ENCODE measurements at places on chromosomes 3 and 15. TPM values are rescaled to one million over a fixed set of nuclear protein-coding genes. Genes with fewer than 3 reads are reported as not detected.
A peak's percentile ranks its signal among the peaks of the same experiment; 100 is the strongest.

CYP8B1 gene
- 0.08 TPM for total RNA-seq

DNA sequence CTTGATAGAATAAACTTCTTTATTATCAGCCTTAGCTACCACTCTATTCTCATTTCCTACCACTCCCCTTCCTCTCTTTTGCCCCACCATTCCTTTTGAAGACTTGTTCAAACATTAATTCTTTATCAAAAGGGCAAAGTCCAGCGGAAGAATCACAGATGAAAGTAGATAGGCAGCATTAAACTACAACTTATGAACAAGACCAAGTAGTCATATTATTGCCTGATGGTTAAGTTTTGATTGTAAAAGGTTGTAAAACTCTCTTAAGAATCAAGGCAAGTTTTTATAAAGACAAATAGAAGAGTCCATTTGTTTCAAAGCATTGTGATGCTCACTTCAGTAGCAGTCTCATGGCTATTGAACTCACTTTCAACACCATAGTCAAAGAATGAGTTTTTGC lies 22.4 kb upstream of the TGFBR2 start:
- no peaks in the 10 kb centered on the region for H3K4me1 ChIP-seq
- no peaks in the 10 kb centered on the region for H3K36me3 ChIP-seq
- H3K27me3 ChIP-seq, result no peaks in the 10 kb centered on the region
- DNase-seq, result no peak

DNA sequence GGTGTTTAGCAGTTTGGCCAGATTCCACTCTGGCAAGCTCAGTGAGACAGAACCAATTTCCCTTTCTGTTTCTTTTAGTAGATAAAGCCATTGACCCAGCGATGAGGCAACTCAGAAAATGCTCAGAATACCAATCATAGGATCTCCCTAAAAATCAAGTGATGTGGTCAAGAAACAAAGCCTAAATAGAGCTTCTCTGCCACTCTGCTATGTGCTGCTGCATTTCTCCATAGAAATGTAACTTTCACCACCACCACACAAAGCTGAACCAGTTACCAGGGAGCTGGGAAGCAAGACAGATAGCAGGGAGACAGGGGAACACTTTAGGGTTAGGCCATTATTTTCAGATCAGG lies 109.8 kb downstream of the RPL22L1 start:
- H3K27me3 ChIP-seq, result no peaks in the 10 kb centered on the region
- DNase-seq, result no peak
- H3K4me1 ChIP-seq, result no peaks in the 10 kb centered on the region
- H3K27ac ChIP-seq, result peak overlapping the region; percentile 32

DNA sequence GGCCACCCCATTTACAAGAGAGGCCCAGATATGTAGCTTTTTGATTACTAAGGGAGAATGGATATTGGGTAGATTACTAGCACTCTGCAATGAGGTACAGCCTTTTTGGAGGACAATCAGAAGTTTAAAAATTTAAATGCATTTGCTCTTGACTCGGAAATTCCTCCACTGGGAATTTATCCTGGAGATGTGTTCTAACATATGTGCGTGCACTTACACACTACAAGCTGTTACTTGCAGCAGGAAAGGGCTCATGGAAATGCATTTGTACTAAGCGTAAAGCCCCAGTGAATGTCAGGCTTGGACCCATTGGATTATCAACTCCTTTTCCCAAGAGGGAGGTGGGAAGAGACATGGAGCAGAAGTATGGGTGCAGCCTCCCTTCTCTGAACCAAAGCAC lies 7.8 kb upstream of the POMGNT2 start:
- no peak overlapping the region for H3K27ac ChIP-seq
- H3K4me1 ChIP-seq, result no peaks in the 10 kb centered on the region
- DNase-seq, result no peak
- no peaks in the 10 kb centered on the region for H3K36me3 ChIP-seq
- no peaks in the 10 kb centered on the region for H3K27me3 ChIP-seq
- H3K4me3 ChIP-seq, result no peak overlapping the region

DNAH12 gene
- total RNA-seq, result 0.21 TPM

DNA sequence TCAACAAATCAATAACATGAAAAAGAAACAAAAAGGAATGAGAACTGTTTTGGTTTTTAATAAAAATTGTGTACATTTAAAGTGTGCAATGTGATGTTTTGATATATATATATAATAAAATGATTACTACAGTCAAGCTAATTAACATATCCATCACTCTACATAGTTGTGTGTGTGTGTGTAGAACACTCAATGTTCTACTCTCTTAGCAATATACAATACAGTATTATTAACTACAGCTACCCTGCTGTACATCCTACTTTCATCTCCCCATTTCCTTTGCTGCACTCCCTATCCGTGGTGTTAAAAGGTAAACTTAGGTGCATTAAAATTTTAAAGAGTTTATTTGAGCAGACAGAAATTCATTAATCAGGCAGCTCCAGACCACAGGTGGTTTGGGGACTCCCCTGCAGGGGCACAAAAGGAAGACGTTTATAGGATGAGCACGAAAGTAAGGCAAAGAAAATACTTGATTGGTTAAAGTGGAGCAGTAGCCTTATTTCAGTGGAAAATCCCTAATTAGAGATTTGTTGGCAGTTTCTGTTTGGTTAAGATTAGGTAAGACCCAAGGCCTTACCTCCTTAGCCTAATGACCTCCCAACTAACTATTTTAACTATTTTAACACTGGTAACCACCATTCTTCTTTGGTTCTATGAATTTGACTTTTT lies 61.8 kb upstream of the SNRK start:
- H3K4me1 ChIP-seq, result no peaks in the 10 kb centered on the region
- H3K27ac ChIP-seq, result no peak overlapping the region
- no peak for DNase-seq
- H3K4me3 ChIP-seq, result no peak overlapping the region
- H3K27me3 ChIP-seq, result no peaks in the 10 kb centered on the region

GRCh38 chr15:62858343-62858742 lies 184.2 kb upstream of the TPM1 start:
- H3K27me3 ChIP-seq, result no peaks in the 10 kb centered on the region
- DNase-seq, result no peak
- 0 out of 2 replicates have a peak, but pooled peaks cover 3% of the 10 kb centered on the region for H3K4me1 ChIP-seq
- H3K4me3 ChIP-seq, result no peak overlapping the region
- H3K36me3 ChIP-seq, result no peaks in the 10 kb centered on the region

GRCh38 chr3:49727924-49728361 lies 4.2 kb upstream of the GMPPB start:
- H3K36me3 ChIP-seq, result peaks cover 6% of the 10 kb centered on the region
- peaks cover 8% of the 10 kb centered on the region for H3K4me1 ChIP-seq
- DNase-seq, result no peak
- H3K27ac ChIP-seq, result no peak overlapping the region
- H3K27me3 ChIP-seq, result no peaks in the 10 kb centered on the region
- no peak overlapping the region for H3K4me3 ChIP-seq

- H3K4me3 ChIP-seq, result no peak overlapping the region
- no peak for DNase-seq
- no peaks in the 10 kb centered on the region for H3K27me3 ChIP-seq
- peaks cover 10% of the 10 kb centered on the region for H3K4me1 ChIP-seq
- no peak overlapping the region for H3K27ac ChIP-seq
Measured at GRCh38 chr3:14561051-14561960, 21.2 kb upstream of the GRIP2 start.

- H3K4me1 ChIP-seq, result peaks cover 3% of the 10 kb centered on the region
- H3K27me3 ChIP-seq, result no peaks in the 10 kb centered on the region
- no peak overlapping the region for H3K4me3 ChIP-seq
Measured at GRCh38 chr3:33665294-33665693, 52.8 kb downstream of the CLASP2 start.
